ENCODE measurements at places on chromosomes 1 and 21. TPM values are rescaled to one million over a fixed set of nuclear protein-coding genes. Genes with fewer than 3 reads are reported as not detected.

DNA sequence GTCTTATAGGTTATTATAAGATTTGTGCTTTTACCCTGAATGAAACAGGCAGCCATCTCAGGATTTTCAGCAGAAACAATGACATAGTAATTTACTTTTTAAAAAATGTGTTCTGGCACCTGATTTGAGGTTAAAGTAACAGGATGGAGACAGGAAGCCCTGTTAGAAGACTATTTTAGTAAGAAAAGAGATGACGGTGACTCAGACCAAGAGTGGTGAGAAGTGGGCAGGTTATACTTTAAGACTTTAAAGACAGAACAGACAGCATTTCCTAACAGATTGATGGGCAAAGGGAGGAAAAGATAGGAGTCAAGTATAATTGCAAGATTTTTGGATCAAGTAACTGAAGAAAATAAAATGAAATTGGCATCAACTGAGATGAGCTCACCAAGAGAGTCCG is 436.8 kb upstream of the NR5A2 start:
- no peak for DNase-seq

- no peak for DNase-seq
These were observed 400.7 kb upstream of the DAB1 start for GRCh38 chr1:57824535-57824934.

DNA sequence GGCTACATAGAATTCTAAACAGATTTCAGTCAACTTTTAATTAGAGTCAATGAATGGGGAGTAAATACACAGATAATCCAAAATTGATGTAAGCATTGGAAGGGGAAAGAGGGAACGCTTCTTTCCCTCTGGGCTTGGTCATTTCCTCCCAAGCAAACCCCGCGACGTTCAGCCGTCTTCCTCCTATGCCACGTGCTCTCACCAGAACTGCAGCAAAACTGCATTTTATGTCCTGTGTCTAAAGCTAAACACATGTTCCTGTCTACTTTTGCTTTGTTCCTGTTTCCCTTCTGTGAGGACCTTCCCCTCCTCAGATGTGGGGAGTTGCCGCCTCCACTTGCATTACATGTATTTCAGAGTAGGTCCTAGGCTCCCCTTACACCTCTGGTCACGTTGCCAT is 27.2 kb downstream of the UTP25 start:
- no peak for DNase-seq

GRCh38 chr1:63888984-63889383 is 115.2 kb downstream of the ROR1 start:
- DNase-seq: no peak

- DNase-seq: no peak
These were observed 2.8 kb downstream of the OSCP1 start for GRCh38 chr1:36447450-36447849.

The CELA2B gene
- 0.43 TPM for polyA plus RNA-seq

The CIART gene
- 9.3 TPM for polyA plus RNA-seq
